ENCODE measurements at places on chromosomes 5 and 9.

DNA sequence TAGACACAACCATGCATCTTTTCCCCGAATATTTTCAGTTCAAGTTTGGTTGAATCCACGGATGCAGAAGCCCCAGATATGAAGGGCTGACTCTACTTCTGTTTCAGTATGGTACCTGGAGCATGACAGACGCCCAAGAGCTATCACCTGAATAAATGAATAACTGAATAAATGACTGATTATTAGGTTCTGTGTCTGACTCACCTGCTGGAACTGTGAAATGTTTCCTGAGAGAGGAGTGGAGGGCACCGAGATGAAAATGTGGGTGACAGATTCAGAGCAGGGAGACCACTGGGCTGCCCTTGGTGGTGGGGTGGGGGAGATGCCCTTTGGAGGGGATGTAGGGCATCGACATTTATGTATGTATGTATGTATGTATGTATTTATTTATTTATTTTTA is 13.2 kb downstream of the FRMPD1 start:
- DNase-seq: no peak

- DNase-seq: peak; percentile 15
Observed at GRCh38 chr5:118862596-118862995, 125.8 kb downstream of the DTWD2 start.

GRCh38 chr5:13350767-13351166 is 593.7 kb downstream of the DNAH5 start:
- no peak for DNase-seq

- DNase-seq: peak; percentile 40
Observed at GRCh38 chr5:151757233-151758140, 944 bp downstream of the ATOX1 start.

- no peak for DNase-seq
Observed at GRCh38 chr9:72289401-72289800, 75.6 kb downstream of the ZFAND5 start.

Measured in RWPE1 (cell line).